Thoracic aorta (tissue), 2 donors: ENCODE measurements at places on chromosomes 16 and 17. TPM values are rescaled to one million over a fixed set of nuclear protein-coding genes. Genes with fewer than 3 reads are reported as not detected.

- no peak for DNase-seq
- H3K4me1 ChIP-seq: no peaks in the 10 kb centered on the region
- H3K27ac ChIP-seq: no peak overlapping the region
- no peak overlapping the region for H3K4me3 ChIP-seq
- no peaks in the 10 kb centered on the region for H3K36me3 ChIP-seq
- no peaks in the 10 kb centered on the region for H3K27me3 ChIP-seq
These were observed 59.8 kb downstream of the DNAH17 start for GRCh38 chr17:78517421-78517820.

DNA sequence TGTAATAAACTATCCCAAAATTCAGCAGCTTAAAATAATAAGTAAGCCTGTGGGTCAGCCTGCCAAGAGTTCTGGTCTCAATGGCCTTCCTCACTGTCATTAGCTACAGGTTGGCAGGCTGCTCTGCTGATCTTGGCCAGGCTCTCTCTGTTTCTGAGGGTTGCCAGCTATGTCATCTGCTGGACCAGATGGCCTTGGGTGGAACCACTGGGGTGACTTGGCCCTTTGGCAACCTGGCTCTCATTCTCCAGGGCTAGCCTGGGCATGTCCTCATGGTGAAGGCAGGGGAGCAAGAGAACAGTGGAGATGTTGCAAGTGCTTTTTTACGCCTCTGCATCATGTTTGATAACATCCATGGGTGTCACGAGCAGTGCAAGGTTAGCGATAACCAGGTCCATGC lies 13.9 kb downstream of the ITGAM start:
- no peak for DNase-seq
- H3K4me3 ChIP-seq: no peak overlapping the region
- H3K4me1 ChIP-seq: no peaks in the 10 kb centered on the region
- no peaks in the 10 kb centered on the region for H3K36me3 ChIP-seq
- H3K27me3 ChIP-seq: no peaks in the 10 kb centered on the region
- no peak overlapping the region for H3K27ac ChIP-seq

The ENPP7 gene
- total RNA-seq: not detected

GRCh38 chr16:13178318-13178717 lies 276.9 kb downstream of the SHISA9 start:
- H3K4me1 ChIP-seq: no peaks in the 10 kb centered on the region
- no peak overlapping the region for H3K4me3 ChIP-seq
- H3K36me3 ChIP-seq: no peaks in the 10 kb centered on the region
- H3K27me3 ChIP-seq: no peaks in the 10 kb centered on the region
- no peak for DNase-seq
- H3K27ac ChIP-seq: no peak overlapping the region

DNA sequence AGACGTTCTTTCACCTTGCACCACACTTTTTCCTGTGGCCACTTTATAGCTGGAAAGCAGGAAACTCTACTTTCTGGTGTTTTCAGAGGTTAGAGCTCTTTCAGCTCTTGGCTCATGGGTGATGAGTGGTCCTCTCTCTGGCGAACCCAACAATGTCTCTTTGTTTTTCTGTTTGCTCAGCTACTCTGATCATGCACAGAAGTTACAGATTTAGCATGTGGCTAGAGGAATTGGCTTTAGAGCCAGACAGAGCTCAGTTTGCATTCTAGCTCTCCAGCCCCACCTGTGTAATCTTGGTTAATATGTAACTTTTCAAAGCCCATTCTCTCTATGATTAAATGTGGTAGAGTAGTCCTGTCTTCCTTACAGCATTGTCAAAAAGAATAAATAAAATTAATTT lies 225.2 kb downstream of the HAPSTR1 start:
- DNase-seq: no peak
- H3K4me1 ChIP-seq: no peaks in the 10 kb centered on the region
- no peak overlapping the region for H3K27ac ChIP-seq
- no peaks in the 10 kb centered on the region for H3K36me3 ChIP-seq
- H3K27me3 ChIP-seq: no peaks in the 10 kb centered on the region
